ENCODE measurements at places on chromosomes 1 and 21.

GRCh38 chr1:174957829-174958228, 41.9 kb upstream of the CACYBP start:
- DNase-seq = no peak

DNA sequence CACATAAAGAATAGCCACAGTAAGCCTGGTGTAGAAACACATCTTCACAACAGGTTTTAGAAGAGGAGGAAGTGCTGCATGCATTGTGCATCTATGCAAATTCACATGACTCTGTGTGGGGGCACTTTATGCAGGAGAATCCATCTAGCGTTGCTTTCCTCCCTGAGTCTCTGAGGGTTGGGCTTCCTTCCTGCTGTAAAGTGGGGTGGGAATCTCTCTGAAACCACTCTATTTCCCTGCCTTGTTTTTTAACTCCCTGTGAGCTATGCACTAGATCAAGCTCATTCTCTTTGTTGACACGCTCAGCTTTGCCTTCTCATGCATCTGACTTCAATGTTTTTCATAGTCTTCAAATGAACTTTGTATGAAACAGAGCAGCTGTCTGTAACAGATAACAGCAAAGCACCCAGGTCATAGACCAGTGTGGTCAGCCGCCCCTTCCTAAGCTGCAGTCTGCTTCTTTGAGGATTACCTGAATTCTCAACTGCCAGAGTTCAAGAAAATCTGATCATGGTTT, 102.7 kb upstream of the DPH5 start:
- DNase-seq = no peak

DNA sequence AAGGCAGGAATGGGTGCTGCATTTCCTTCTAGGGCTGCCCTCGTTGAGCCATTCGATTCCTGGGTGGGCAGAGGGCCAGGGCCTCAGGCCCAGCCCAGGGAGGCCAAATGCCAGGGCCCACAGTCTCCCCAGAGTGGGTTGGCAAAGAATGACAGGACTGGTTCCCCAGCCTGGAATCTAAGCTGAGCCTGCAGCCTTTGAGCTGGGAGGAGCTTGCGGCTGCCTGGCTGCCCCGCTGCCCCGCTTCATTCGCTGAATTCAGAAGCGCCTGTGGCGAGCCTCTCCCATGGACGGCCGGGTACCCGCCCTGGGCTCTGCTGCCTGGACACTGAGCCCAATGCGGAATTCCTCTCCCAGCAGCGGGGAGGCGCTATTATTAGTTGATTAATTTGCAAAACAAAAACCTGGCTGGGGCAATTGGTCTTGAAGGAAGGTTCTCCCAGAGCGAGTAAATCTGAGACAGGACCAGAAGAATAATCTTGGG, 32.3 kb upstream of the TARDBP start:
- peak; percentile 85 for DNase-seq

DNA sequence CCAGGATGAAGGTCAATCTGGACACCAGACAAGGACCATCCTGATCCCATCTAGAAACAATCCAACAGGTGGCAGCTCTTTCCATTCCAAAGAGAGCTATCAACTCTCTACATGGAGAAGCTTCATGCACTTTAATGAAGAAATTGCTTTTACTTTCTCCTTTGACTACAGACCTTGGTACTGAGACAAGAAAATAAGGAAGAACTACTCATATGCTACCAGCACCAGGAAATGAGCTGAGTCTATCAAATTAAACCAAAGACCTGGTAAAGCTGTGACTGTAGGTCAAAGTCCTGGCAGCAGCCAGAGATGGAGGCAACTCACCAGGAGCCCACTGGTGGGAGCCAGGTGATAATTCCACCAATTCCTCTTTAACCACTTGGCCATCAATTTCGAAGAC, 64.3 kb upstream of the LRRC8B start:
- DNase-seq = no peak

- no peak for DNase-seq
These were observed 41.8 kb downstream of the KIFAP3 start for GRCh38 chr1:170032531-170033280.

DNA sequence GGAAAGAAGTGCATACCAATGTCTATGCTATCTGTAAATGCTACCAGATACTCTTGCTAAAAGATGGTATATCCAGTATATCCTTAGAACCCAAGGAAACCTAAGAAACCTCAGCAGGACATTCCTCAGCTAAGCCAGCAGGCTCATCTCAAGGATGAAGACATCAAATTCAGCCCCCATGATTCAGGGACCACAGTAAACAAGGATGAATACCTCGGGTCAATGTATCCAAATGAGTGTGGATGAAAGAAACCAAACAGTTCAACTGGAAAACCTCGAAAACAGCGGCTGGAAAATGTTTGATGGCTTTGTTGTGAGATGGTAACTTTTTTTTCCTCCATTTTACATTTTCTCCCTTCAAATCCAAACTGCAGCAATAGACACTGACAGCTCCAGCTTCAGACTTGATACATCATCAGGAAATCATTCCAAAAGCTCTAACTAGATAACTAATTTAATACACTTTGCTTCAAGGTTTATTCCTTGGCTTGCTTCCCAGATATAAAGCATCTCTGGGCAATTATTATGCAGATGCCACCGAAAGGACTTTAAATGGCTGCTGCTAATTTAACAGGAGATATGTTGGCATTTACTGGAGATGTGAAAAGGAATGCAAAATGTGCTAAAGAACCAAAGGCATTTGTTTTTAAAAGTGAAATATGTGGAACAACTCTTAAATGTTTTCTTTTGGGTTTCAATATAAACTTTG, 73.6 kb downstream of the SMYD2 start:
- no peak for DNase-seq

GRCh38 chr1:166838766-166839599, at the start of gene POGK:
TSS of gene POGK (plus strand) at chr1:166839475. CDS start at chr1:166840957, 1,482 bp downstream.
- peak; percentile 96 for DNase-seq

DNA sequence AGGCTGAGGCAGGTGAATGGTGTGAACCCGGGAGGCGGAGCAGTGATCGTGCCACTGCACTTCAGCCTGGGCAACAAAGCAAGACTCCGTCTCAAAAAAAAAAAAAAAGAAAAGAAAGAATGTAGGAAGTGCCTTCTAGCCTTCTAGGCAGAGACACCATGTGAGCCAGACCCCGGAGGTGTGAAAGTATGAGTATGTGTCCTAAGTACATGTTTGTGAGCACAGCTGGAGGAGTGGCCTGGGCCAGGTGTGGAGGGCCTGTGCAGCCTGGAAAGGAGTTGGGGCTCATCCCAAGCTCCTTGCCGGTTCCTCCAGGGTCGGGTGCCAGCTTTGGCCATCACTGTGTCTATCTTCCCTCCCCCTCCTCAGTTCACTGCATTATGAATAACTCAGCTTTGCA, 13.0 kb downstream of the SOX13 start:
- DNase-seq = no peak

DNA sequence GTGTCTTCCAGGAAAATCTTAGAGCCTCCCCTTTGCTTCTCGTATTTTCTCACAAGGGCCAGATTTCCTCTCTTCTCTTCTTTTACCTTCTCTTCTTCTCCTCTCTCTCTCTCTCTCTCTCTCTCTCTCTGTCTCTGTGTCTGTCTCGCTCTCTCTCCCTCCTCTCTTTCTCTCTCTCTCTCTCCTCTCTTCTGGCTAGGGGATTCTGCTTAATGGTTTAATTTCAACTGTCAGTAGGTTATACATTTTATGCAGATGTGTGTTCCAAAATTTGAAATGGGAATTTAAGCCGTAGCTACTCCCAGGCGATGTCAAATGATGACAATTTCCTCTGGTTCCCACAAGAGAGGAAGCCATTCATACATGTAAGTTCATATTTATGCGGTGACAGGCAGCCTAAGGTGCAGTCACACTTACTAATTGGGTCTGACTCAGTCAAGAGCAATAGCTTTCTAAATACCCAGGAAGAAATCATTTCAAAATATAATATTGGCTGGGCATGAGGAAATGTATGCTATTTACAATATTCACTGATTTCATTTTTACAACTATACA, 1.4 kb downstream of the DSCAM start:
- DNase-seq = peak; percentile 68

DNA sequence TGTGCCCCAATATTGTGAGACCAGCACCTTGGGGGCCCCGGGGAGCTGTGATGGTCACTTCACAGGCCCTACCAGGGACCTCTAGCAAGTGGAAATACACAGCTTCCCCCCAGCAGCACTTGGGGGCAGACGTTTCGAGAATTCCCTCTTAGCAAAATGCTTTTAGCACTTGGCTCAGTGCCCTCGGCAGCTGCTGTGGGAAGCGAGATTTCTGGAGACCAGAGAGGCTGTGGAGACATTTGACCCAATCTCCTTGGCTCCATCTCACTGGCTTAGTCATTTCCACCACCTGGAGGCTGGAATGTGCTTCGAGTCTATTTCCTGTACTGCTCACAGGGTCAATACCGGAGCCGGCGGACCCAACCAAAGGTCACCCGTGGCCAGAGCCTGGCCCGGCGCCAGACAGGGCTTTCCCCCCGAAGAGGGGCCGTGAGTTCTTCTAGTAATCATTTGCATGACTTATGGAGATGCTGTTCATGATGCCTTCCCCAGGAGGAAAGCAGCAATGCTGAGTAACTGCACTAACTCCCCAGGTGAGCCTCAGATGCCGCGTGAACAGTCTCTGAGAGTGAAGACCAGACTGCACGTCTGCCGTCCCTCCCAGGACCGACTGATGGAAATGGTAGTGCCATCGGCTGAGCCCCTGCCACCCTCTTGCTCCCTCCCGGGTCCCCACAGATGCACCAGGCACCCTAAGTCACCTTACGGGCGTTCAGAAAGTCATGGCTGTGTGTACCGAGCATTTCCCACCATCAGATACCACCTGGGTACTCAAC, 4.4 kb upstream of the C2CD2 start:
- DNase-seq = peak; percentile 97

DNA sequence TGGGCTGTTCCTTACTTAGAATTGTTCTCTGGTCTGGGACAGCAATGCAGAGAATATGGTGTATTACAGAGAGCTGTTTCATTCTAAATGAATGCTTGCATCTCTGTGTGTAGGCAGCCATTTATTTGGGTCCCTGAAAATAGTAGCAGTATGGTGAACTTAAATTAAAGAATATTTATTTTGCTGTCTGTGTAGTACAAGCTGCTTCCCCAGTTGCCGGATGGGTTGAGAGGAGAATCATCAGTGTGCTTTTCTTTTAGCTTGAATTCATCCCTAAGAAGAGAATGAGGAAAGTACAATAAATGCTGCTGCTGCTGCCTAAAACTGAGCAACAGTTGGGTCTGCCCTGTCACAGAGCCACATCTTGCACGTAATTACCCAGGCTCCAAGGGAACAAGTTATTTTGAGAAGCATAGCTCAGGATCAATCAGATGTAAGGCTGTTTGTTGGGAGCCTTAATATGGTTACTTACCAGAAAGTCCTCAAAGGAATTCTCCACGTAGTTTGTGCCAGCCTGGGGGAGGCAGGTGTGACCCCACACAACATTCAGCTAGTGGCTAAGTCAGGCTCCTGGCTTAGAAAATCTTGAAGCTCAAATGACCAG, 16.6 kb downstream of the ACTN2 start:
- no peak for DNase-seq

DNA sequence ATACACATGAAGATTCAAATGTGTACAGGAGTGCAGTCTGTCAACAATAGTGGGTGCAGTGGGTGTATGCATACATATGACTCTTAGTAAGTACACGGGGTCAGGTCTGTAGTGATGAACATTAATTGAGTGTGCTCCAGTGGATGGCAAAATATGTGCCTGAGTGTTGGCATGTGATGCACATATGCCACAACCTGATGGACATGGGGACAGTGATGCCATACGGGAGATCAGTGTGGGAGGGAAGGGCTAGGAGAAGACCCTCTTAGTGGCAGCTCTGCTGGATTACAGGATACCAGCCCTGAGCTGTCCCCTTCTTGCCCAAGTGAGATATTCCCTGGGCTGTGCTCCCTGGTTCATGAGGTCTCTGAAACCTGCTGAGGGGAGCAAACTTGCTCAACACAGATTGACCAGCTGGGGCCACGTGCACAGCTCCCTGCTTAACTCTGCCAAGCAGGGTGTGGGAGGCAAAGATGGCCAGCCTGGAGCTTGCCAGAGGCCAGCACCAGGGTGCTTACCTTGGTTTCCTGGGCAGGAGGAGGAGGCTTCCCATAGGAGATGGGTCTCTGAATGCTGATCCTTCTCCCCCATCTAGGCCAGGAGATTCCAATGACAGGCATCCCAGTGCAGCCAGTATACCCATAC, 2.2 kb downstream of the SHISA4 start:
- no peak for DNase-seq

GRCh38 chr1:108557296-108557695, 2.6 kb upstream of the EEIG2 start:
- no peak for DNase-seq

DNA sequence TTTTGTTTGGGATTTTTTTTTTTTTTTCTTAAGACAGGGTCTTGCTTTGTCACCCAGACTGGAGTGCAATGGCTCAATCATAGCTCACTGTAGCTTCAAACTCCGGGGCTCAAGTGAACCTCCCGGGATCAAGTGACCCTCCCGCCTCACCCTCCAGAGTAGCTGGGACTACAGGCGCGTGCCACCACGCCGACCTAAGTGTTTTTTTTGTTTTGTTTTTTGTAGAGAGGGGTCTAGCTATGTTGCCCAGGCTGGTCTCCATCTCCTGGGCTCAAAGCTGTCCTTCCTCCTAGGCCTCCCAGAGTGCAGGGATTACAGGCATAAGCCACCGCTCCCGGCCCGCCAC, 776 bp downstream of the HLCS start:
- DNase-seq = no peak

GRCh38 chr1:153791648-153792253, 16.5 kb downstream of the SLC27A3 start:
- DNase-seq = peak; percentile 61

DNA sequence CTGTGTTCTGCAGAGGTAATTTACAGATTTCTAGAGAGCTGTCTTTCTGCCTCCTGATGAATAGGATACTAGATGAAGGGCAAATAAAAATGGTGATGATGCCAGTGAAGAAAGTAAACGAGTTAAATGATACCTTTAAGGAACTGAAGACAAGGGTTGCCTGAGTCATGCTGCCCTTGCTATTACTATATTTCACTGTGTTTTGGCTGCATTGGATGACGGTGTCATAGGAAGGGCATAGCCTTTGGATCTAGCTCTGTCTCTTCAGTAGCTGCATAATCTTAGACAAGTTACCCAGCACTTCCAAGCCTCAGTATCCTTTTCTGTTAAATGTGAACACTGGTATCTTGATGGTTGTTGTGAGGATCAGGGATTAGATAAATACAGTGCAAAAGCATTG, 131.5 kb upstream of the FGGY start:
- DNase-seq = no peak

DNA sequence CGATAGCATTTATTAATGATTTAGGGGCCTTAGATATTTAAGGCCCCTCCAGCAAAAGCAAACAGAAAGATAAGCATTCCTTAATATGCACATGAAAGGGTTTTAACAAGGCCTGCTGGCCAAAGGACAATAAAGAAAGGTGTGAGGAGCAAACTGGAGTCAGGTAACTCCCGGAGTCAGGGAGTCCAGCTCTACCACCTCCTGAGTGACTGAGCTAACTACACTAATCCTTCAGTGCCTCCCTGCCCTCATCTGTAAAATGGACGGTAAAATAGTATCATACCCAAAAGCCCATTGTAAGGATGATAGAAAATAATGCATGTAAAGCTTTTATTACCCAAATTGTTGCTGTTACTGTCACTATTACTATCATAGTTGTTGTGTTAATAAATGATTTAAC, 161.7 kb downstream of the SIPA1L2 start:
- DNase-seq = no peak

Data from Daoy (cell line).